ENCODE measurements at places on chromosomes 3 and 15.

- DNase-seq = no peak
These were observed 1.7 kb downstream of the B3GNT5 start for GRCh38 chr3:183254487-183255347.

DNA sequence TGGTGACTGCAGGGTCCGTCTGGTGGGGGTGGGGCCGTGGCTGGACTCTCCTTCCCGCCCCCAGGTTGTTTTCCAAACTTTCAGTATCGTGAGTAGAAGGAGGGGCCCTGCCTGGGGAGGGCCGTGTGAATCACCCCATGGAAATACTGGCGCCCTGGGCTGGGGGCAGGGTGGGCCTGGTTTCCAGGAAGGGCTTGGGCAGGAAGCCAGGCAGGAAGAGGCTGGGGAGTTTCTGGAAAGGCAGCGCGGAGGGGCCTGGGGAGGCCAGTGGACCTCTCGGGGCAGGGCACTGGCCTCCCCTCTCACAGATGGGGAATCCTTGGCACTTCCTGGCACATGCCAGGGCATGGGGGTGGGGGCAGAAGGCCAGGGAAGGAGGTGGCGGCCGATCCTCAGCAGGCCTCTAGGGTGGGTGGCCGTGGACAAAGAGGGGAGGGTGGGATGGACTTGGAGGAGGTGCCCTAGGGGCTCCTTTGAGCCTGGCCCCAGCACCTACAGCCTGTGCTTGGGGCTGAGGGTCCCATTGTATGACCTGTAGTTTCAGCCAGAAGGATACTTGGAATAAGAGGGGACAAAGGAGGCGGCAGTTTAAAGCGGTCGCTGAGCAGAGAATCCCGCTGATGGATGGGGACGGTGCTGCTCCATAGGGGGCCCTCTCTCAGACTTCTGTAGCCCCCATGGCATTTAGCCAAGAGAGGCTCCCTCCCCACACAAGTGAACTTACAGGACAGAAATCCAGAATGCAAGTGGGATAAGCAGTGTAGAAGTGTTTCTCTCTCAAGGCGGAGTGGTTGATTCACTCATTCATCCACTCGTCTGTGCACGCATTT, 56.5 kb upstream of the GATA2 start:
- DNase-seq = no peak

GRCh38 chr3:45179163-45179562, 33.0 kb upstream of the CDCP1 start:
- no peak for DNase-seq

DNA sequence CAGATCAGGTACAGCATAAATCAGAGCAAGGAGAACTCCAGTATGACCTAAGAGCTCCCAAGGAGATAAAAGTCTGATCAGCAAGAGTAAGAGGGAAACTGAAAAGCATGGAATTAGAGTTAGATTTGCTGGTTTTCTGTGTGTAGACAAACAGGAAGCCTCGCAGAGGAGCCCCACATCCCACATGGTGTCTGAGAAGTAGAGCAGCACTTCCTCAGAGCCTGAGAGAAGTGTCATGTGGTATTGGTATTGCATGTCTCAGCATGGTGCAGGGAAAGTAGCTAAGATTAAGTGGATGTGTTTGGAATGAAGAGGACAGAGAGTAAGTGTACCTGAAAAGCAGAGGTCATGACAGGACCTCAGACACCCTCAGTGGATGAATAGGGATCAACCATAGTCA, 175.4 kb upstream of the GBE1 start:
- no peak for DNase-seq

DNA sequence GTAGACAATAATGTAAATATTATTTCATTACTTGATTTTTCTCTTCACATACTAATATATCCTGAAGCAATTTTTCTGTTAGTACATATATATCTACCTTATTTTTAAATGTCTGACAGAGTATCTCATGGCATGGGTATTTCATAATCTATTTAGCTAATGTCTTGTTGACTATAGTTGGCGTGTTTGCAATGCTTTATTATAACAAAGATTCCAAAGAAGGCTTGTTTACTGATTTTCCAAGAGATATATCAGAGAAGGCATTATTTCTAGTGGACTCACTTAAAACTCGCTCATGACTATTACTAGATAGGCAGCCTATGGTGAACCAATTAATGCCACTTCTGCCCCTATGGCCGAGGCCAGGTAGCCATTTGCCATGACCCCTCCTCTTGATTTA, 152.4 kb upstream of the RORA start:
- DNase-seq = no peak

DNA sequence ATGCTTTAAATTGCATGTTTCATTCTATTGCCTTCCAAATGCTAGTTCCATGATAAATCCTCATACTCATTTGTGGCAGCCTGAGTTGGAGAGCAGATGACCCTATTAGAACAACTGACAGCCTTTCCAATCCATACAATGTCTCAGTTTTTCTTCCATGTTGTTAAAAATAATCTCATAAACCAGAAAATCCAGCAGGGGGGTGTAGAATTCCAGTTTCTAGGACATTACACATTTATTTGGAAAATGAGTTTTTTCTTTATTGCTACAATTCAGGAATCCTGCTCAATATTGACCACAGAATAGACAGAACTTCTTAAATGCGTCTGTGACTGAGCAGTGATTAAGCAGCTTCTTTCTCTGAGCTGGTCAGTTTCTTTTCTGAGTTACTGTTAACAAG, 174.2 kb upstream of the ATP10A start:
- DNase-seq = no peak

GRCh38 chr3:159080821-159081220, 279.0 kb downstream of the MFSD1 start:
- DNase-seq = no peak

- DNase-seq = no peak
These were observed 242.8 kb upstream of the UBE2E2 start for GRCh38 chr3:22960105-22960984.

DNA sequence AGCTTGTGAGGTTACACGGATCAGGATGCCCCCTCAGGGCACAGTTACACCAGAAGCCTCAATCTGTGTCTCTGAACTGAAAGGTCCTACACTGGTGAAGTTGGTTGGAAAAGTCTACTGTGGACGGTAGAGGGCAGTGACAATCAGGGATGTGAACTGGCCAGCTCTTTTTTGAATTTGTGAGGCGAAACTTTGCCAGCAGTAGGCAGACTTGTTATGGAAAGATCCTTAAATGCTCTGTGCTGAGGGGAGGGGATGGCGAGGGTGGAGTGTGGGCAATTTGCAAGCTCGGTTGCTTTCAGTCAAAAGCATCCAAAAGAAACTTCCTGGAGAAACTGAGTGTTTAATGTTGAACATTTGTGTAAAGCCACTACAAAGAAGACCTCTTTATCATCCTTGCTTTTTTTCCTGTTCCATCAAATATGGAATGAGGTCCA, 127.4 kb upstream of the ABHD17C start:
- no peak for DNase-seq

DNA sequence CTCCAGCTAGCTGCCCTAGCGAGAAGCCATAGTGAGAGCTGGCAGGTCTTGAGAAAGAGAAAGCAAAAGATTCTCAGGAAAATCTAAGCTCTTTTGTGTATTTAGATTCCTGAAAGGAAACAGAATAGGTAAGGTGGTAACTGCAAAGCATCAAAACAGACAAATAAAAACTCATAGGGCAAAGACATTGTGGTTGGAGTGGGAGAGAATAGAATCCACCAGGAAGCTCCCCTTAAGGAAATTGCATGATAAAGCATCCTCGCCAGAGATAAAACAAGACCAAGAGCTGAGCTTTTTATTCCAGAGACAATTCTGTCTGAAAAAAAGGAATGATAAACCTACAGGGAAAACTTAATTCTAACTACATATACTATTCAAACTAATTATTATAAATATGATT, 232.6 kb downstream of the SI start:
- no peak for DNase-seq

- no peak for DNase-seq
These were observed 38.6 kb downstream of the HACD2 start for GRCh38 chr3:123546133-123546755.

DNA sequence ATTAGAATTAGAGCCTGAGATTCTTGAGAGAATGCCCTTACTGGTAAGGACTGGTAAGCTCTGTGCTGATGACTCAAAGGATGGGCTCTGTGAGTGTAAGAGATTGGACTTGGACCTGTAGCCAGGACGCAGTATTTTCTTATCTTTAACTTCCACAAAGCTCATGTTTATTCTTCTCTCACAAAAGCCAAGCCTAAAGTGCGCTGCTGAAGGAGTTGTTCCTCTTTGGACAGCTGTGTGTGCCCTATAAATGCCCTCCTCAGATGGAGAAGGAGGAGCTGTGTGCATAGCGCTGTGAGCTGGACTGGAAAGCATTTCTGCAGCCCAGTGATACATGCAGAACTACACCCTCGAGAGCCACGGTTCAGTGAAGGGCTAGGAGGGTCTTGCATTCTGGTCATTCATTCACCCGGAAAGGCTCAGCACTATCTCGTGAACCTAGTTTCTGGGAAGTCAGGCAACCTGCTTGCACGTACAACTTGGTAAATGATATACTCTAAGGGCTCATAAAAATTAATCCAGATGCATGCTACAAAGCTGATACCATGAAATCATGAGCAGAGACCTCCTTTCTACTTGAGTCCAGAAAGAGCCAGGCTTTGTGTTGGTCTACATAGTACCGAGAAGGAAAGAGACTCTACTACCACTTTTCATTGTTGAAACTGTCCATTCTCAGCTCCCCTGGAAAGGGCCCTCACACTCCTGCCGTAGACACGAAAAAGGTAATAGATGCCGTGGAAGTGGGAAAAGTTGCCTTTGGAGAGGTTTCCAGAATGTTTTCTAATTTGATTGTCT, 103.0 kb upstream of the TBL1XR1 start:
- no peak for DNase-seq

DNA sequence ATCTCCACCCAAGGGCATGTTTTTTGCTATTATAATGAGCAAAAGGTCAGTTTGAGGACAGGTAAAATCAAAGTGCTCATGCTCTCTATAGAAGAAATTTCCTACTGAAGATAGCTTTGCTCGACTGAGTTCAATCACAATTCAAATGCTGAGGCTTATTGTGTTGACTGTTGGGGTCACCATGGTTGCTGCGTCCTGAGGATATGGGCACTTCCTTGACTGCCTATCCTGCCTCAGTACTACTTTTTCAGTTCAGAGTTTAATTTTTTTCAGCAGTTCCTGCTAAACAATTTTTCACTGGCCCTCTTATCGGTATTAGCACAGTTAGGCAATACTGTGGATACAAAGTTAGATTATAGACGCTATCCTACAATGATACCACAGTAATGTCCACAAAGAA, 3.8 kb upstream of the CMTM6 start:
- no peak for DNase-seq

DNA sequence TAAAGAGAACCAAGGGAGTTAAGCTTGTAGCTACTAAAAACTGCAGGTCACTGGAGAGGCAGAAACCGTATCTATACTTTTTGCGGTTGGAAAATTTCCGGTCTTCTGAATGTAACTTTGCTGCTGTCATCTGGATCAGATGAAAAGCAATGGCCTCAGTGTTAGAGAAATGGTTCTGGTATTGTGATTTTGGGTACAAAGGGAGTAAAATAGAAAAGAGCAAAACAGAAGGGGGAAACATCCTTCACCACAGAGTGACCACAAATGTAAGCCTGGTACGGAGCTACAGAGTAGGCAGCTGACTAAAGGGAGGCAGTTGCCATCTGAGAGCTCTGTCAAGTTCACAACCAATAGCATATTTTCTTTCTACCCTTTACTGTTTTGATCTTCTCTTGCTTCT, 5.6 kb downstream of the CD96 start:
- peak; percentile 65 for DNase-seq

DNA sequence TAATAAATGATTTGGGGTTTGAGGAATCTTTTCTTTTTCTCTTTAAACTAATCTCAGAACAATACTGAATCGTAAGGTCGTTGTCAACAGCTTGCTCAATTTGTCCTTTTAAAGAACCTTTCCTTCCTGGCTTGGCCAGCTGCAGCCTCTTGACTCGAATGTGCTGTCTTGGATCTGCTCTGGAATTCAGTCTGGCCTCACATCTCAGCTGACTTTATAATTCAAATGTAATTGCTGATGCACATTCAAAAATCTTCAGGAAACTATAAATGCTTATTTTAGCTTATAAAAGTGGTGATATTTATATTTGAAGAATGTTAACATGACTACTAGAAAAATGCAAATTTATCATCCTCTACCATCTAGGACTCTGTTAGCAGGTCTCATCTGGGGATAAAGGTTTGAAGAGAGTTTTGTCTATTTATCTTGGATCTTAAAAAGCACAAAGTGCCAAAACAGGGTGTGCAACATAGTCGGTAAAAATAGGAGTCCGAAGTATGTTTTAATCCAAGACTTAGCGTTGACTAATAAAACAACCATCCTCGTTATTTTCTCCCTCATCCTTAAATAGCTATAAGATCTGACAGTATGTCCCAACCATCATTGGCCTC, 1035.2 kb downstream of the MCTP2 start:
- DNase-seq = no peak

- no peak for DNase-seq
These were observed 430.3 kb downstream of the NTRK3 start for GRCh38 chr15:87826119-87826747.

DNA sequence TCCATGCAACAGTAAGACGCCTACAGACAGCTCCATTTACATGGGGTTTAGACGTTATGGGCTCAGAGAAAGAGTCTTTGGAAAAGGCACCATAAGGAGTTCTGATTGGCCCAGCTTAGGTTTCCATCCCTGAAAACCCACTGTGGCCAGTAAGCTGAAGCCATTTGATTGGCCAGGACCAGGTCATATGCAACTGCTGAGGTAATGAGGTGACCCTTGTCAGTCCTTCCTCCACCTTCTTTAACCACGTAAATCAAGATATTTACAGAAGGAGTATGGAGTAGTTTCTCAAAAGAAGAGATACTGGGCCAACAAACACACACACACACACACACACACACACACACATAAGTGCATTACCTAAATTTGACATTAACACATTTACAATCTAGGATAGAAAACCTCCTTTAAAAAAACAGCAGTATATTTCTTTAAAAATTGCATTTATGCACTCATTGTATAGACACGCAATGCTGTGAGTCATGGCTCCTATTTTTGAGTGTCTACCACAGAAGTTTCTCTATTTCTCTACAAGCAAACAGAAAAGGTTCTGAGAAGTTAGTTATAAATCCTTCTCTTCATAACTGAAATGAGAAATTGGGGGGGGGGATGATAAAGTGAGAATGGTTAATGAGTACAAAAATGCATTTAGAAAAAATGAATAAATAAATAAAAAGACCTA, 16.3 kb upstream of the MB21D2 start:
- DNase-seq = no peak

- no peak for DNase-seq
These were observed 72.0 kb upstream of the ZBED2 start for GRCh38 chr3:111667170-111667569.

DNA sequence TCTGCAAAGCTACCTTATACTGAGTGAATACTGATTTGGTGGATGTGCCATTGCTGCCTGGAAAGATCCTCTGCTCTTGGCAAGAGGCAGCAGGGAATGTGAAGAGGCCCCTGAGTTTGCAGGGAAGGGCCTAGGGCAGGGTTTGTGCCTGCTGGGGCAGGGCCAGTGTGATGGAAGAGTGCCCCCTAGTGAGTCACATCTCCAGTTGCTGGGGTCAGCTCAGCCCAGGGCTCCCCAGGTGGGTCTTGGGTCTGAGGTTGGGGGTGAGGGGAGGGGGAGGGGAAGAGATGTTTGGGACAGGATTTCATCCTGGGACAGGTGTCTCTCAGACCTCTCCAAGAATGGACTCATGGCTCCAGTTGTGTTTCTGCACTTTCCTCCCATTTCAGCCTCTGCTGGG, 4.1 kb upstream of the AMOTL2 start:
- DNase-seq = peak; percentile 17

Data from CD4-positive, alpha-beta T cell treated with Interleukin-1 beta for 1 hour (primary cell).